ENCODE measurements at places on chromosomes 6 and 20.
A peak's percentile ranks its signal among the peaks of the same experiment; 100 is the strongest.

- DNase-seq: peak; percentile 95
These were observed 24.0 kb upstream of the HDAC2 start for GRCh38 chr6:113994934-113995342.

GRCh38 chr6:157494132-157494710 lies 113.2 kb downstream of the ZDHHC14 start:
- no peak for DNase-seq

GRCh38 chr20:35369804-35370203 lies 42.0 kb downstream of the UQCC1 start:
- DNase-seq: peak; percentile 64

DNA sequence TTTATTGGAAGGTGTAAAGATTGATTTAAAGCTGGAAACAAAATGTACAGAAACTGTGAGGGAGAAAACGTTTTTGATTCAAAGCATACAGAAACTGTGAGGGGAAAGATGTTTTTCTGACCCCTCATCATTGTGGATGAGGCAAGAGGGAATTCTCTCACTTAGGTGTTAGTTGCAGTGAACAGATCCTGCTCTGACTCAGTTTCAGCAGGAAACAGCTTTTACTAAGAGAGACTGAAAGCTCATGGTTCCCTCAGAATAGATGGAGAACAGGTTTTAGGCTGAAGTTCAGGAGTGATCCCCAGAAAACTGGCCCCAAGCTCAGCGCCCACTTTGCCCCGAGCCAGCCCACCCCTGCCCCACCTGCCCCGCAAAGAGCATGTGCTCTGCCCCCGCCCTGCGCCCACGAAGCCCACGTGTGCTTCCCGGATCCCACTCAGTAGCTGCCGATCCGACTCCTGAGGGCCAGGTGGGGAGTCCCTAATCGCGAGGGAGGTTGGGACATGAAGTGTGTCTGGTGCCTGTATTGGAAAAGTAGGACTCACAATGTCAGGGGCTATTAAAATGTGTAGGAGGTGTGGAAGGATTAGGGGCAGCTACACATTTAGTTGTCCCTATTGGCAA lies 41.2 kb downstream of the DUSP22 start:
- no peak for DNase-seq

DNA sequence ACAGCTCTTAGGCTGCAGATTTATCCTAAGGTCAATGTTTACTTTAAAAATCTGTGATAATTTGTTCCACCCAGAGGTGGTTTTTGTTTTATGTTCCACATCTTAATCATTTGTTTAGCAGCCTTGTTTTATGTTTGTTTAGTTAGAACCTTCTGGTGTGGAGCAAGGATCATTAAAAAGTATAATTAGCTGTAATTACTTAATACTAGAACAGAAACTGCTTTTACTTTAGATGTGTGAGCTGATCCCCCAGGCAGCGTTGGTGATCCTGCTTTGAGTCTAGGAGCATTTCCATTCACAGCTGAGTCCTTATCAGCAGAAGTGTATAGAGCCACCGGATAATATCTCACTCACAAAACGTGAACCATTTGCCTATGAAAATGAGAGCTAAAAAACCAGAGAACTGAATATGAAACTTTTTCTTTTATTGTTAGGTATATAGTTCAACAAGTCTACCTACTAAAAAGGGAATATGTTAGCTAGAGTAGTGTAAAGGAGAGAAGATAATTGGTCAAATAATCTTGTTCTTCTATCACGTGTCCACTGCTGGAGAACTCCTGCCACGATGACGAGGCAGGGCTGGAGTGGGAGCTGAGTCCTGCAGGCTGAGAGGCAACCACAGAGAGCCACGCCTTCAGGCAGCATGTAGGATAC lies 78.5 kb downstream of the TRMT11 start:
- peak; percentile 23 for DNase-seq

GRCh38 chr6:136600818-136601217 lies 50.6 kb upstream of the MAP7 start:
- DNase-seq: no peak
